CD4-positive, alpha-beta T cell treated with Interleukin-17A for 1 hour (primary cell): ENCODE measurements at places on chromosomes 12 and 14.
A peak's percentile ranks its signal among the peaks of the same experiment; 100 is the strongest.

DNA sequence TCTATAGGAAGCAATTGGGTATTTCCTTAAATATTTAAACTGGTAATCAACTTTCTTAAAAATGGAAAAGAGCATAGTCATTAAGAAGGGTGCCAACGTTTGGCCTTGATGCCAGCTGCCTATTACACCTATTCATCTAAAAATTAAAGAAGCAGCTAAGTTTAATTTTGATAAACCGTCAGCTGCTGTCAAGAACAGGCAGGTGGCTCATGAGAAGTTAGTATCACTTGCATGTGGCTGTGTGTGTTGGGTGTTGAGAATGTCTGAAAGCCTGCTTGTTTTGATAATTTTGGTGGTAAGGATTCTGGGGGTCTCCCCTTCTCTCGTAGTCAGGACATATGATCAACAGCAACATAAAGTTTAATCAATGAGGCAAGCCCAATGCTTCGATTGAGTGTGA lies 6.5 kb downstream of the GLRX5 start:
- no peak for DNase-seq

- DNase-seq, result no peak
These were observed 80.1 kb downstream of the STAB2 start for GRCh38 chr12:103667125-103667524.

DNA sequence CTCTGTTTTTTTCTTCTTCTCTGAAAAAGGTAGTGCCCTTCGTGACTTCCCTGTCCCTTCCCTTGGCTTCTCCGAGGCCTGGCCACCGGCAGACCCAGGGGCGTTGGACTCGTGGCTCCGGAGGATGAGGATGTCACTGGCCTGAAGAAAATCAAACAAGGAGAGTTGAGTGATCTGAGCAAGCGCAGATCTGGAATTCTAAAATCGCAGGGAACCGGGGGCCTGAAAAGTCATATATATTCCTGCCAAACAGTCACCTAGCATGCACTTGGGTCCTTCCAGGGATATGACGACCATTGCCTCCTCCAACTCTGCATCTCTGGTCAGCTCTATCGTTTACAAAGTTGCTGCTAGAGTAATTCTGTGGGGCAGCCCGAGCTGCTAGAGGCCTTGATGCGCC lies 5.2 kb upstream of the PNMA1 start:
- no peak for DNase-seq

DNA sequence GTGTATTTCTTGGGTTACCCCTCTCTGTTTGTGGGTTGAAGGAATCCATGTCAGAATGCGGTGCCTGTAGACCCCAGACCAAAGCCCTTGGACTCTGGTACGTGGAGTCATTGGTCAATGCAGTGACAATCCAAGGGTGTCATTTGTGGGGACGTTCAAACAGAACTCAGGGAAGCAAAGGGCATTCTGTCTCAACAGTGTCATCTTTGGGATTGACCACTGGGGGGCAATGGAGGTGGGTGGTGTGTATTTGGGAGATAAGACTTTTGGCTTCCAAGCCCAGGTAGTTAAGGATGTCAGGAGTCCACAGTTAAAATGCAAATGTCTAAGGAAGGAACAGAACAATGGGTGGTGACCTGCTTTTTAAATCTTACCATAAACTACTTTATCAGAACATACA lies 54.6 kb upstream of the CCDC175 start:
- no peak for DNase-seq

DNA sequence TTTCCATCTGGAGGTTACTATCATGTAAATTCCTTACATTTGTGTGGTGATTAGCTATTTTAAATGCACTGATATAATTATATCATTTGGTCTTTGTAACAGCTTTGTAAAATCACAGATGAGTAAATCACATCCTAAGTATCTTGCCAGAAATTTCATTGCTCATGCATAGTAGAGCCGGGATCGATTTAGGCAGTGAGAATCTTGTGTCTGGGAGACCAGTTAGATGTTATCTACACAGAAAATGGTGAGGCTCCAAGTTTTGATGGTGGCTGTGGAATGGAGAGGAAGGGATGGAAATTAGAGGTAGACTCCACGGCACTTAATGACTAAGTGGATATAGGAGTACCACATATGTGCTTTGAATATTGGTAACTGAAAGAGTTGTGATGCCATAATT lies 156.3 kb downstream of the MSRB3 start:
- no peak for DNase-seq

DNA sequence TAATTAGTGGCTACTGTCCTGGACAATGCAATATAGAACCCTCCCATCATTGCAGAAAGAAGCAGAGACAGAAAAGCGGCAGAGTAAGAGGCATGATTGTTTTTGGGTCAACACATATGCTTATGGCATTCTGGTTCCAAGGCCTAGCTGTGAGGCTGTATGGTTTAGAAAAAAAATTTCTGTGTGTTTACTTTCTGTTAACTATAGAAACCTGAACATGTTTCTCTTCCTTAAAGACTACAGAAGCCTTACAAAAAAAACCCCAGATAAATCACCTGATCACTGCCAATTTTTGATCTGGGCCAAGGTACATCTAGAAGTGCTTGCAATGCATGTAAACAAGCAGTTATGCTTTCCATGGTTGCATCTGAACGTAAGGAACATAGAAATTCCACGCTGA lies 100.0 kb upstream of the HECTD1 start:
- DNase-seq, result no peak

DNA sequence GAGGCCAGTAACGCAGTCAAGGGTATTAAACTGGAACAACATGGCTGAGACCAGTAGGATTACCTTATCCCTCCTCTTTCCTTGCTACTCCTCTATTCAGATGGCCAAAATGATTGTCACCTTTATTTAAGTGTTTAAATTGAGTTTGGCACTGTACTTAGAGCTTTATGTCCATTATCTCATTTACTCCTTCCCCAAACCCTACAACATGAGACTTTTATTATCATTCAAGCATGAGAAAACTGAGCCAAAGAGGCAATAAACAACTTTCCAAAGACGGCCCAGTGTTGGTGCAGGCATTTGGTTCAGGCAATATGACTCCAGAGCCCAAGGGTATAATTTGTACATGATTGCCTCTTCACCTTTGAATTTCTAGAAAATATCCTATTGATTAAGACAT lies 370.9 kb upstream of the KITLG start:
- DNase-seq, result no peak

GRCh38 chr14:102540315-102541028 lies 30.9 kb upstream of the ANKRD9 start:
- no peak for DNase-seq

- no peak for DNase-seq
These were observed 24.6 kb downstream of the TMEM19 start for GRCh38 chr12:71710276-71711125.

DNA sequence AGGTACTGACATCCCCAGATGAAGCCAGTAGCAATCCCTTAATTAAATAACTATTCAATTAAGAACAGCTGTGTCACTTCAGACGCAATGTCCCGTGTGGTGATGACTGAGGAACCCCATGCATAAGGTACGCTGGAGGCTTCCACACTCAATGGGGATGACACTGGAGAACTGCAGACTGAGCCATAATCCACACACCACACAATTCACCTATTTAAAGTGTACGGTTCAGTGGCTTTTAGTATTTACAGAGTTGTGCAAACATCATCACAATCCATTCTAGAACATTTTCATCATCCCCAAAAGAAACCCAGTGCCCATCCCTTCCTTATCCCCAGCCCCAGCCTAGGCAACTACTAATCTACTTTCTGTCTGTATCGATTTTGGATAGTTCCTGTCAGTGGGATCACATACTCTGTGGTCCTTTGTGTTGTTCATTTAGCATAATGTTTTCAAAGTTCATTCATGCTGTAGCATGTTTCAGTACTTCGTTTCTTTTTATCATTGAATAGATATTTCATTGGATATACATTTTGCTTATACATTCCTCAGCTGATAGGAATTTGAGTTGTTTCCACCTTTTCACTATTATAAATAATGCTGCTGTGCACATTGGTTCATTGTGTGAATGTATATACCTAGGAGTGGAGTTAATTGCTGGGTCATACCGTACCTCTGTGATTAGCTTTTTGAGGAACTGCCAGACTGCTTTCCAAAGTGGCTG lies 61.1 kb downstream of the NINJ2 start:
- no peak for DNase-seq

GRCh38 chr12:9868951-9869306 lies 225 bp downstream of the CLEC2B start:
- DNase-seq, result no peak

DNA sequence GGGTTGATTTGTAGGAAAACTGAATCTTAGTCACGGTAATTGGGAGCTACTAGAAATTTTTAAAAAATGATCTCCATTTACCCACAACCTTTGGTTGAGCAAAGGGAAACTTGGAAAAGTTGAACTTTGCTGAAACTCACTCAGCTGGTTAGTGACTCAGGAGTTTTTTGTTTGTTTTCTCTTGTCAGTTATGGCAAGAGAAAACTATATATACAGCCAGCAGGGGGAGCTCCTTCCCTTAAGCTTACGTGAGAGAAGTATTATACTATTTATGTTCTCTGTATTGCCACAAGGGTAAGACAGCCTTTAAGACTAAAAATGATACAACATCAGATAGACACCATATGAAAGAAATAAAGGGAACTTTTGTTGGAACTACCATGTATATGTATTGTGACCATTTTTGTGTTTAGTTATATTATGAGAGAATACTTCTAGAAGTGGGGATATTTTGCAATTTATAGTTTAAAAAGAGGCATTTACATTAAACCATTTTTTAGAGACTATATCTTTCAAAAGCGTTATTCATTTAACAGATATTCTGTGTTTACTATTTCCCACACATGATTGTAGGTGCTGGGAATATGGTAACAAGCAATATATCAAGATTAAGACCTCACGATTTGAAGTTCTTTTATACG lies 28.1 kb upstream of the TBC1D30 start:
- DNase-seq, result peak; percentile 81

- DNase-seq, result no peak
These were observed 2.1 kb downstream of the VRTN start for GRCh38 chr14:74350211-74350927.

DNA sequence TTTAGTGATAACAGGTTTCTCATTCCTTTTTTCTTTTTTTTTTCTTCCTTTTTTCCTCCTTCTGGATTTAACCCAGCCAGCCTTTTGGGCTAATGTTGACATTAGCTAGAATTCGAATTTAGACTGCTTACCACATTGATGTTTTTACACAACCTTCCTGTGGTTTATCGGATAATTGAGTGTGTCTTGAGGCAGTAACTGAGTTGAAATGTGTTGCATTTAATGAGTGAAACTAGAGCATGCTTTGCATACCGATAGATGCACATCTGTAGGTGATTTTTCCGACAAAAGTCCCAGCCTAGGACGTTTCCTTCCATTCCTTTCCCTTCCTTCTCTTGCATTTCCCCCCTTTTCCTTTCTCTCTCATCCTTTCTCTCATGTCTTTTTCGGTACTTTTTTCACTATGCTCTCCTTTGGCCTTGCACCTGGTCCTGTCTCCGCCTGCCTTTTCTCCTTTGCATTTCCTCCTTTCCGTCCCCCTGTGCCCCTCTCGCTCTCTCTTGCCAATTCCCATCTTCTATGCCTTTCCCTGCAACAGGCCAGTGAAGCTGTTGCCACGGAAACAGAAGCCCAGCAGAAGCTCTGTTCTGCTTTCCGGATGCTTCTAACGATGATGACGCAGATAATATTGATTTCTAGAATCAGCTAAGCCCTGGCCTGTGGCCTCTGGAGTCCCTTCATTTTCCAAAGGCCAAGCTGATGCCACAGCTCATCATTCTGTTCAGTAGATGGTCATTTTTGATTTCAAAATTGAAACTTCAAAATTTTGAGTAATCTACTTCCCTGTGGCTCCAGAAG lies 76.1 kb downstream of the SLC25A47 start:
- DNase-seq, result no peak

DNA sequence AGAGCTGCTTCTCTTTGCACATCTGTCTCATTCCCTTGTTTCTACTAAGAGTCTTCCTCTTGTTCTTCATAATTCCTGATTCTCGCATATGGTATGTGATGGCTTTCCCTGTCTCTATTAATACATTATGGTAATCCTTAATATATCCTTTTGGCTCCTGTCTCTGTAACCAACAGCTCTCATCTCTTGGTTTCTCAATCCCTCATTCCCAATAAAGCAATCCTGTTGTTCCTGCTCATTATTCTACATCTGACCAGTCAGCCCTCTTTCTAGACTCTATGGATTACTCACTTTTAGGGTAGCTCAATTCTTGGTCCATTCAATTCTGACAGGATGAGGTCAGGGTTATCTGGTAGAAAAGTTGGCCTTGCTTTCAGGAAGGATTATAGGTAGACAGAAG lies 349.9 kb downstream of the LRIG3 start:
- no peak for DNase-seq

- no peak for DNase-seq
These were observed 133.8 kb downstream of the SAMD4A start for GRCh38 chr14:54700717-54701116.

DNA sequence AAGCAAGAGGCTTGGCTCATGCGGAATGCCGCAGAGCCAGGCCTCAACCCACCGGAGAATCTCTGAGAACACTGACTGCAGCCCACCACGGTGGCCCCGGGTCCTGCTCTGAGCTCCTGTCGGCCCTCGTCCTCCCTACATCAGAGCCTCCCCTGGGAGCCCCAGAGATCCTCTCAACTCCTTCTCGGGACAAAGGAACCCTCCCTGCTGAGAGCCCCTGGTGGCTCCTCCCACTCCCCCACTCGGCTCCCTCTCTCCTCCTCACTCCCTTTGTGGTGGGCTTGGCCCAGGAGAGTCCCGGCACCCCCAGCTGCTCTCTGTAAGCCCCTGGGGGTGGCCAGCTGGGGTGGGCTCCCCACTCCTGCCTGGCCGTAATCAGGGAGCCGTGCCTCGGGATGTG lies 11.1 kb upstream of the INF2 start:
- no peak for DNase-seq

- no peak for DNase-seq
These were observed 120.1 kb downstream of the TTC7B start for GRCh38 chr14:90695997-90696660.

DNA sequence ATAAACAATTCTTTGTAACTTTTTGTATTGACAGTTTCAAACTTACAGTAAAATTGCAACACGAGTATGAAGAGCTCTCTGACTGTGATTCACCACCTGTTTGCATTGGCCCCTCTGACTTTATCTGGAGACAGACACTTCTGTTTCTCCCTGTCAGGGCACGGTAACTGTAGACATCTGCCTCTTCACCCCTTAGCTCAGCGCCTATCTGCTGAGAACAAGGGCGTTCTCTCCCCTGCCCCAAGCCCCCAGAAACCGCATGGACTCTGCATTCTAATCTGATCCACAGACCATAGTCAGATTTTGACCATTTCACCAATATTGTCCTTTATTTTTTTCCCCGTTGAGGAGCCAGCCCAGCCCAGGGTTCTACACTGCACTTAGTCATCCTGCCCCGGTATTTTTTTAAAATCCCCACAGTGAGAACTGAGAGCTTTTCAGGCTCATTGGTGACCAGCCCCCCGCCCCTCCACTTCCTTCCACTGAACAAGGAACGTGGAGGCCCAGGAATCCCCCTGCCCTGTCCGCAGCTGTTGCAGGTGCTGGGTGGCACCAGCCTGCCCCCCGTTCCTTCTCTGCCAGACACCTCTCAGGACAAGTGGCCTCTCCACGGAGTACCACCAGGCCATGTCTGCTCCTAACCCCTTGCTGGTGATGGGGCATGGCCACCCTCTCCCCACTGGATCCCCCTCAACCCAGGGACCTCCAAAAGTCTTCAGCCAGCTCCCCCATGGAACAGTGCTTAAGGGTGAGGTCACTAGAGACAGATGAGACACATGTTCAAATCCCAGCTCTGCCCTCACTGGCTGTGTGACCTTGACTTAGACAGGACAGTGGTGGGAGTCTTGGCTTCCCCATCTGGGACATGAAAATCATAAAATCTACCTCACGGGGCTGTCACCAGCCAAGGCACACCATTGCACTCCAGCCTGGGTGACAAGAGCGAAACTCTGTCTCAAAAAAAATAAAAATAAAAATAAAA lies 11.2 kb downstream of the RHOF start:
- peak; percentile 64 for DNase-seq
